ENCODE measurements at places on chromosomes 5 and 9.

- peak; percentile 70 for DNase-seq
Measured at GRCh38 chr5:103808464-103809106, 246.0 kb upstream of the NUDT12 start.

DNA sequence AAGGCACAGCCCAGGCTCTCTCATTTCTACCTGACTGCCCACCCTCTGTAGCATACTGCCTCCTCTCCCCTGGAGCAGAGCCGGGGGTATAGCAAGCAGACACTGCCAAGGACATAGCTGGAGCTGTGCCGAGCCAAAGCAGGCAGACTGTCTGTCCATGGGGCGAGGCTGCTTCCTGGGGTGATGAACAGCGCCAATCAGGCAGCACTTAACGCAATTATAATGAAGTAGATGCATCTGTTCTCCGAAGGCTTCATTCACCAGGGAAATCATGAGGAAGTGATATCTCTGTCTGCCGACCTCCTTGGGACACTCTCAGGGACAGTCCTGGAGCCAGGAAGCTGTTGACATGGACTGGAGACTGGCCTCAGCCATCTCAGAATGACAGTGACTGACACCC lies 230.7 kb downstream of the ASTN2 start:
- DNase-seq, result no peak

- DNase-seq, result no peak
Measured at GRCh38 chr9:115209601-115210306, 91.8 kb upstream of the TNC start.

DNA sequence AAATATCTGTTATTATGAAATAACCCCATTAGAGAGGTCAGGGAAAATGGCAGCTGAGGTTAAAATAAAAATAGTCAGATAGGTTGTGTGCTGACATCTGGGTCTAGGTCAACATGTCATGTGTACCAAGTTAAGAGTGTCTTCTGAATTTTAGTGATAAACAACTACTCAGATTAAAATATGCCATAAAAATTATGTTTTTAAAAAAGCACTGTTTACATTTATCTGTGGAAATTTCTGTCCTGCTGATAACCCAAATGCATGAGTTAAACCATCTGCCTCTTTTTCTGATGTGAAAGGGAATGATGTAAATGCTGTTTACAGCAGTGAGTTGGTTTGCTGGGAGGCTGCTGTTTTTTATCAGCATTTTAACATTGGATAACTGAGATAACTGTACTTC lies 361.2 kb upstream of the TARS1 start:
- DNase-seq, result no peak

DNA sequence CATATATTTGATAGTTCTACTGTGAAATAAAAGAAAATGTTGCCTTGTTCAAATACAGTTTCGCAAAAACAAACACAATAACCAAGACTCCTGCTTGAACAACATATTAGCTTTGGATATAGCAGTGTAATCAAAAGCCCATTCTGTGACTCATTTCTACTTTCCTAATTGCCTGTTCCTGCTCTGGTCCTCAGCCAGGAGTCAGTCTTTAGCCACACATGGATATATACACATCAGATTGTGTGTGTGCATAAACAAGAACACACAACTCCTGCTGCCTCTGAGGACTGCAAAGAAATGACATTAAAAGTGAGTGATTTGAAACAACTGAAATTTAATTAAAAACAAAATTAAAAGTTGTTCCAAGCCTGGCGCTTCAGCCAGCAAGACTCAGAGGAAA lies 334.8 kb downstream of the TRIM32 start:
- DNase-seq, result peak; percentile 14

GRCh38 chr5:179230061-179230461 lies 115.2 kb downstream of the ADAMTS2 start:
- no peak for DNase-seq

GRCh38 chr9:72457366-72457765 lies 64.0 kb upstream of the TMC1 start:
- DNase-seq, result no peak

DNA sequence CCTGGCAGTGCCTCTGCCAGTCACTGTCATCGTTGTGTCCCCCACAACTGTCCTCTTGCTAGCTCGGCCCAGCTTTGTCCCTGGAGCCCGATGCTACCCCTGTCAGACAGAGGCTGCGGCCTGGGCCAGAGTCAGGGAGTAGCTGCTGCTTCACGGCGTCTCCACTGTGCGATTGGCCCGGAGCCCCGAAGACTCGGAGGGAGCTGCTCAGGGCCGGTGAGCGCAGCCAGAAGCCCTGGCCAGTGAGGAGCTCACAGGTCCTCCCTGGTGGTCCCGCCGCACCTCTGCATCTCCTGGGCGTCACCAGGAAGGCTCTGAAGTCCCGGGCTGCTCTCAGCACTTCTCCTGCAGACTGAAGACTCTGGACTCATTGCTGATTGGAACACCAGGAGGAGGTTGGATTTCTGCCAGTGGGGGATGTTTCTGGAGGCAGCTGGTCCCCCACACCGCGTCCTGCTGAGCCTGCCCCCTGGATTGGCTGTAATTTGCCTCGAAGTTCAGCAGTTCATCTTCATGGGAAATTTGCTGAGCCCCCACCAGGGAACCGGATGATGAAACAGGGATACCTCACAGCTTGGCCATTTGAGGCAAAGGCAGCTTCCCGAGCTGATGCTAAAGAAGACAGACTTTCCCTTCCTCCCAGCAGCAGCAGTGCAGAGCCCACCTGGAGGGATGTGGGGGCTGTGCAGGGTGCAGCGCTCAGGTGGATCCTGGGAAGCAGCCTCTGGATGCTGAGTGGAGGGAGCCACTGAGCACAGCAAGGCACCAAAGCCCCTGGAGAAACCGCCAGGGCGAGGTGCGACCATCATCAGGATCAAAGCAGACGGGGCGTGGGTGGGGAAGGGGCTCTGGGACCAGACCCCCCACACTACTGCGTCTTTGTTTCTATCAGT lies 45.6 kb downstream of the USP20 start:
- no peak for DNase-seq

GRCh38 chr5:68086857-68087256 lies 128.7 kb upstream of the PIK3R1 start:
- DNase-seq, result no peak

DNA sequence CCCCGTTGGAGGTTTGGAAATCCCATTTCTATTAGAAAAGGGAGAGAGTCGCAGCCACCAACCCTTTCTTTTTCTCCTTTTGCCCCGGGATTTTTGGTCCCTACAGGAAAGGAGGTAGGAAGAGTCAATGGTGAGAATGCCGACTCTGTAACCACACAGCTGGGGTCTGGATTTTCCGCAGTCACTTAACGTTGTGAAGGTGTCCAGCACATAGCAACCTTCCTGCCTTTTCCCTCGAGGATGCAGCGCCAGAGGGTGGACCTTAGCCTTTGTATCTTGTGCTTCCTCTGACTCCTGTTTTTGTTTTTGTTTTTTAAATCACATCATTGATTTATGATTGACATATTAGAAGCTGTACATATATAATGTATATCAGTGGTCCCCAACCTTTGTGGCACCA lies 41.4 kb downstream of the TLR4 start:
- DNase-seq, result no peak

DNA sequence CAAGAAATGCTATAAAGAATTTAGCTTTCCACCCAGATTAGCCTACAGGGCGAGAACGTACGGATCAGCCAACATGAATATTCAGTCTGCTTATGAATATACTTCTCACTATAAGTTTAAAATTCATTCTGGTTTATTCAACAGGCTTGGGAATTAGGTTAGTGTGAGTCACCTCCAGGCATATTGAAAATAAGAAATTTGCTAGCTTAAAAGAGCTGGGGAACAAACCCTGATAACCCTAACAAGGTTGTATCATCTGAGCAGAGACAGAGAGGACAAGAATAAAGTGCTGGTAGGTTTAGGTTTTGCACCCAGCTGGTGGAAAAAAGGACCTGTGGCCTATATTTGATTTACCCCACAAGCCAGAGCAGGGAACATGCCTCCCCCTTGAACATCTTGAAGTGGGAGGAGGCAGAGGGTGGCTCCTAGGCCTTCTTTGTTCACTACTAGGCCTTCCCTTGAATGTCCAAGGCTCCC lies 12.3 kb downstream of the FNBP1 start:
- no peak for DNase-seq

DNA sequence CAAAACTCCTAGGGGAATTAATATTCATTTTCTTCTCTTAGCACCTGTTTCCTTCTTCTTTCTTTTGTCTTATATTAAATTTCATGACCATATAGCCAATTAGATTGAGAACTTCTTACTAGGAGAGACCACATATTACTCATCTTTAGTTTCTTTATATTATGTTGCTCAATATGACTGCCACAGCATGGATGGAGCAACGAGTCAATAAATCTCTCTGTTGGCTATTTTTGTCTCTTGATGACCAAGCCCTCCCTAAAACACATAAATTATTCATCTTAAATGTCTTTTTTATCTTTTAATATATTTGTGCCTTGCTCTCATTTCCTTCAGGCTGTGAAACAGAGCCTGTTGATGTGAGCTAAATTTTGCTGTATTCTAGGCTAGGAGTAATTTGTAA lies 123.0 kb downstream of the ADAMTSL1 start:
- no peak for DNase-seq

DNA sequence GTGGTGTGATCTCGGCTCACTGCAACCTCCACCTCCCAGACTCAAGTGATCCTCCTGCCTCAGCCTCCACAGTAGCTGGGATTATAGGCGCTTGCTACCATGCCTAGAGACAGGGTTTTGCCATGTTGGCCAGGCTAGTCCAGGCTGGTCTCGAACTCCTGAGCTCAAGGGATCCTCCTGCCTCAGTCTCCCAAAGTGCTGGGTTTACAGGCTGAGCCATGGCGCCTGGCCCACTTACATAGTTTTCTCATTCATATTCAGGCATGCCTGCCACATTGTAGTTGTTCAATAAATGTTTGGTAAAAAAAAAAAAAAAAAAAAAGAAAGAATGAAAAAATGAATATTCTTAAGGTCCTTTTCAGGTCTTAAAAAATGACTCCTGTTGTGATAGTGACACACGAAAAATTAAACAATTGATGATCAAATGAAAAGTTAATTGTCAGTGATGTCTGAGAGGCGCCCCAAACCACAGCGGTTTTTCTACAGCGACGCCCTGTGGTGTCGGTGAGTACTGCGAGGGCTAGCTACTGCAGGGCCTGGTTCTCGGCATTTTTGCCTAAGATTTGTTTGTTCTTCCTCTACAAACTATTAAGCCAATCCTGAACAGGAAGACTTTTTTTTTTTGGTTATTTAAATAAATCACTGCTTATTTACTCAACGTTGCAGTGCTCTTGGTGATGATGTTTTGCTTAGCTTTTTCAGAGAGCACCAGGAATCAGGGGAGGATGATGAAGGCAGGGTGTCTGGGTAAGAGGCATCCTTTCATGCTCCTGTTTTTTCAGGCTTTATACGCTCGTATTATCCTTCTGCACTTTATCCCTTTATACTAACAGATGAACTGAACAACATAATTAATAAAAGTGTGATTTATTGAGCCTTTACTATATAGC lies 67.0 kb upstream of the DPYSL3 start:
- no peak for DNase-seq

GRCh38 chr5:44001675-44002380 lies 387.4 kb downstream of the FGF10 start:
- no peak for DNase-seq

- no peak for DNase-seq
Measured at GRCh38 chr9:86459191-86459590, 105.0 kb upstream of the TUT7 start.

DNA sequence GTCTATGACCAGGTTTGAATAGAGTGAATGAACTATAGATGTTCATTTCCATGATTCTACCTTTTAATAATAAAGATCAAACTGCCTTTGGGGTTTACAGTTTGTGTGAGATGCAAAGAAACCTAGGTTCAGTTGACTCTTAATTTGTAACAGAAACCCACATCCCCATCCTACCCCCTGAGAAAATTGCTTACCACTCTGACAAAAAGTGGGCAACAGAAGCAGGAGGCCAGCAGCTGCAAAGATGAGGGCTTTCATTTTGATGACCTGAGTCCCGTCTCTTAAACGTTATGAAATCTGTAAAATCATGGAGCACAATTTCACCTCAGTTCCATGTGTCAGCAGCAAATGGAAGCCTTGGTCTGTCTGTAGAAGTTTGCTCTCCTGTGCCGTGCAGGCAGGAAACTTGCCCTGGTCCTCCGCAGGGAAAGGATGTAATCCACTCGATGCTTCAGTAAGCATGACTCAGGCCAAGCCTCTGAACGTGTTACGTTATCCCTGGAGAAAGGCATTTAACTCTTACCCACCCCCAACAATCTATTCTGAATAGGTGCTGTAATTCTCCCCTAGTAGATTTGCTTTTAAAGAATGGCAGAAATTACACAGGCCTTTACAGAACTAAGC lies at the start of gene F2RL2:
F2RL2 (minus strand) TSS at position 431 of the 624 bp plus-strand sequence; CDS start at position 258, 173 bp downstream.
- peak; percentile 0 for DNase-seq

GRCh38 chr9:107492381-107492970 lies 2.9 kb upstream of the KLF4 start:
- DNase-seq, result no peak

DNA sequence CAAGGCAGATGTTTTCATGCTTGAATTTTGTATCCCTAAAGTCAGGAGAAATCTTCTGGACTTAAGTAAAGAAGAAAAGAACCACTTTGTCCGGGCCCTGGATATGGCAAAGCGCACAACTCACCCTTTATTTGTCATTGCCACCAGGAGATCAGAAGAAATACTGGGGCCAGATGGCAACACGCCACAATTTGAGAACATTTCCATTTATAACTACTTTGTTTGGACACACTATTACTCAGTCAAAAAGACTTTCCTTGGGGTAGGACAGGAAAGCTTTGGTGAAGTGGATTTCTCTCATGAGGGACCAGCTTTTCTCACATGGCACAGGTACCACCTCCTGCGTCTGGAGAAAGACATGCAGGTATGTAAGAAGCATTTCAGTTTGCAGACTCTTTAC lies 2.3 kb downstream of the TYRP1 start:
- DNase-seq, result no peak

DNA sequence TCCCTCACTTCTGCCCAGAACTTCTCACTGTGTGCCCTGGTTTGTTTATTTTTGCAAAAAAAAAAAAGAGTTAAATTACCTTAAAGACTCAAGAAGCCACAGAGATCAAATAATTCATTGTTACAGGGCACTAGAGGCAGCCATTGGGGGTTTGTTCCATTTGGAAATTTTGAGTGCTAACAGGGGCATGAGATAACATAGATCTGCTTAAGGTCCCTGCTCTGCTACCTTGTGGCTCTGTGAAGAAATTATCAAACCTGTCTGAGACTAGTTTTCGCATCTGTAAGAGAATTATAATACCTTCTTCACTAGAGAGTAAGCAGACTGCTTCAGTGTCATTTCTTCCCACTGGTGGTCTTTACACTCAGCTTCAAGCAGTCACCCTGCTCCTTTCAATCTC lies 394 bp downstream of the TLR4 start:
- DNase-seq, result no peak

GRCh38 chr5:136808756-136809155 lies 443.4 kb upstream of the TRPC7 start:
- no peak for DNase-seq

DNA sequence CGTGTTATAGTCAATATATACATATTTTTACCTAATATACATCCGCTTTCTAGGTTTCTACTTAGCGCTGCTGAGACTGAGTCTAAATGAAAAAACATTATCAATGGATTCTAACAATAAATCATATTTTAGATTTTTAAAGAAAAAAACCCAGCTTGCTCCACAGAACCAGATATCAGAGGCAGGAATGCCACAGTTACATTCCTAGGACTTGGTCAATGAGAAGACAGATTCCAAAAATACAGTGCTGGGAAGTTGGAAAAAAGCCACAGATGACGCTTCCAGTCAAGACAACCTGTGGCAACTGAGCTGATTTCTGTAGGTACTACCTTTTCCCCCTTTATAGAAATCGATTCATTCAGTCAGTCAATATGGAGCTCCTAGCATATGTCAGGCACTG lies 577 bp upstream of the CCDC112 start:
- no peak for DNase-seq

- DNase-seq, result no peak
Measured at GRCh38 chr9:136926154-136926704, 18.3 kb downstream of the FBXW5 start.

Measured in NCI-H1417 (cell line).